ENCODE measurements at places on chromosomes 6 and 20. TPM values are rescaled to one million over a fixed set of nuclear protein-coding genes. Genes with fewer than 3 reads are reported as not detected.
A peak's percentile ranks its signal among the peaks of the same experiment; 100 is the strongest.

- peak; percentile 2 for DNase-seq
Measured at GRCh38 chr6:158610319-158610968, 34.1 kb downstream of the DYNLT1 start.

DNA sequence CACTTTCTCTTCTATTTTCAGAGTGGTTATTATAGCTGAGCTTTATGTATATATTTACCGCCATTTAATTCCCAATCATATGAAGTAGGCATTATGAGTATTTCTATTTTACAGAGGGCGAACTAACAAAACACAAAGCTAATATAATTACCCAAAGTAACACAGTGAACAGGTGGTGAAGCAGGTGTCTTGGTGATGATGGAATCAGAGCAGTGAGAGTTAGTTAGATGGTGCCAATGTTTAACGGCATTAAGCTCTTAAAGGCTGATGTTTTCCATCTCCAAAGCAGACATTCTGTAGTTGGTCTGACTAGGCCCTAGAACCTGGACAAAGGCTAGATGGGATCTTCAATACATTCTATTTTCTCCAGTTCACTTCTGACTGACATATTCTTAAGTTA lies 551.1 kb upstream of the SYNCRIP start:
- DNase-seq: no peak

- DNase-seq: no peak
Measured at GRCh38 chr6:148770408-148771211, 23.8 kb downstream of the UST start.

GRCh38 chr6:117568831-117569410 lies 33.4 kb downstream of the GOPC start:
- no peak for DNase-seq

Gene SNAP91
- total RNA-seq: 2.7 TPM

Gene FRK
- 0.85 TPM for total RNA-seq
